ENCODE measurements at places on chromosomes 1 and 21. TPM values are rescaled to one million over a fixed set of nuclear protein-coding genes. Genes with fewer than 3 reads are reported as not detected.
A peak's percentile ranks its signal among the peaks of the same experiment; 100 is the strongest.

DNA sequence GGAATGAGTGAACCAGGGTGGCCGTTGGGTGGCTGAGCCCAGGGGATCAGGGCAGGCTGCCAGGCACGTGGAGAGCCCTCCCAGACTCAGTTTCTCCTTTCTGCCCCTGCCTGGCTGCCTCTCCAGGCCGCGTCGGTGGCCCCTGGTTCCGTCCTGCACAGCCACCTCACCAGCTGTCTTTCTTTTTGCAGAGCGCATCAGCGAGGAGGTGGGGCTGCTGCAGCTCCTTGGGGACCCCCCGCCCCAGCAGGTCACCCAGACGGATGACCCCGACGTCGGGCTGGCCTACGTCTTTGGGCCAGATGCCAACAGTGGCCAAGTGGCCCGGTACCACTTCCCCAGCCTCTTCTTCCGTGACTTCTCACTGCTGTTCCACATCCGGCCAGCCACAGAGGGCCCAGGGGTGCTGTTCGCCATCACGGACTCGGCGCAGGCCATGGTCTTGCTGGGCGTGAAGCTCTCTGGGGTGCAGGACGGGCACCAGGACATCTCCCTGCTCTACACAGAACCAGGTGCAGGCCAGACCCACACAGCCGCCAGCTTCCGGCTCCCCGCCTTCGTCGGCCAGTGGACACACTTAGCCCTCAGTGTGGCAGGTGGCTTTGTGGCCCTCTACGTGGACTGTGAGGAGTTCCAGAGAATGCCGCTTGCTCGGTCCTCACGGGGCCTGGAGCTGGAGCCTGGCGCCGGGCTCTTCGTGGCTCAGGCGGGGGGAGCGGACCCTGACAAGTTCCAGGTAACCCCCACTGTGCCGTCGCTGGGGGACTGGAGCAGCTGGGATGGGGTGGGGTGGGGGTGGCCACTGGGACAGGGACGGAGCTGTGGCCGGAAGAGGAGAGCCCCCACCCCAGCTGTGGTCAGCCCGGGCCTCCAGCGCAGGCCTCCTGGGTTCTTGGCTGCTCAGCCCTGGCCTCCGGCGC is 63.3 kb downstream of the COL18A1 start:
- no peaks in the 10 kb centered on the region for H3K4me1 ChIP-seq
- H3K27me3 ChIP-seq, result no peaks in the 10 kb centered on the region
- no peaks in the 10 kb centered on the region for H3K36me3 ChIP-seq
- H3K27ac ChIP-seq, result no peak overlapping the region
- DNase-seq, result no peak
- H3K4me3 ChIP-seq, result no peak overlapping the region

The COQ8A gene
- total RNA-seq, result 16.8 TPM

DNA sequence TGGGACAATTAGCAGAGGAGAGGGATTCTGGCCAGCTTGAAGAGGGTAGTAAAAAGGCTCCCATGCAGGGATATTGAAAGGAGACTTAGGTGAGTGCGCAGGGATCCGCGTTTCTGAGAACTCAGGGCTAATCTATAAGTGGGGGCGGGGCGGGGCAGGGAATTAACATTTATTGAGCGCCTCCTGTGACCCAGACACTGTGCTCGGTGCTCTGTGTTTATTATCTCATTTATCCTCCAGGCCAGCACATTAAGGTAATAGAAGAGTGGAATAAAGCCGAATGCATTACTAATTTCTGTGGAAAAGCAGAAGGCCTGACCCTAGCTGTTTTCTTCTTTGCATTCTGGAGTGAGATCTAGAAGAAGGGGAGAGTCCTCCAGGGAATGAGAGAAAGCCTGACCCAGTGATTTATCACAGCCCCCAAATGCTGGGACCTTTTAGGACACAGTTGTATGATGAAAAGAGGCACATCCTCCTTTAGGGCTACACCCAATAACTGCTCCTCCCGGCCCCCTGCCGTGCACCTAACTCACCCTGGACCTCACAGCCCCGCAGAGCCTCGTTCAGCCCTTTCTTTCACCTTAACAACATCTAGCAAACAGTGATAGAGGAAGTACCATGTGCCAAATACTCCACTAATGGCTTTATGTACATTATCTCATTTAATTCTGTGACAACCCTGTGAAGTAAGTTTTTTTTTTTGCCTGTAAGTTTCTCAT is 317.6 kb downstream of the PBX1 start:
- H3K4me1 ChIP-seq, result no peaks in the 10 kb centered on the region
- H3K27ac ChIP-seq, result no peak overlapping the region

DNA sequence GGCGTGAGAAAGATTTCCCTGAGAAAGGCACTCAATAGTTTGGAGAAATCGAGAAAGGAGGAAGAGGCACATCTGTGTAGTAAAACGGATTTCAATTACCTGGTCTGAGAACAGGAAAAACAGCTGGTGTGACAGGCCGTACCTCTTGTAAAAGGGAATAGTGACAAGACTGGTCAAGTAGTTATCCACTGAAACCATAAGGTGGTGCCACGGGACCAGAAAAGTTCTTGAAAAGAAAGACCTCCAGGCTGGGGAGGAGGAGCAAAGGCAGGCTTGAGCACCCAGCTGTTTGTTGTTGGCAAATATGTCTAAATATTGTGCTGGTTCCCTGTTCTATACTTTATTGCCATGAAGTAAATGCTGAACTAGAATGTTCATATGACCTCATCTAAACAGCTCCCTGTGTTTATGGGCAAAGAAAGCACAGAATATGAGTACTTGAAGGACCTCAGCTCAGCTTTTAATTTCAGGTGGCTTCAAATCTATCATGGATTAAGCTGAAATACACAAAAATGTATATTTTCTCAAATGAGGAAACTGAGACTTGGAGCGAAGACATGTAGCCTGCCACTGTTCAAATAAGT is 4.0 kb downstream of the HAO2 start:
- H3K4me1 ChIP-seq, result no peaks in the 10 kb centered on the region
- H3K36me3 ChIP-seq, result no peaks in the 10 kb centered on the region
- DNase-seq, result no peak

The CGN gene
- 0.90 TPM for total RNA-seq

DNA sequence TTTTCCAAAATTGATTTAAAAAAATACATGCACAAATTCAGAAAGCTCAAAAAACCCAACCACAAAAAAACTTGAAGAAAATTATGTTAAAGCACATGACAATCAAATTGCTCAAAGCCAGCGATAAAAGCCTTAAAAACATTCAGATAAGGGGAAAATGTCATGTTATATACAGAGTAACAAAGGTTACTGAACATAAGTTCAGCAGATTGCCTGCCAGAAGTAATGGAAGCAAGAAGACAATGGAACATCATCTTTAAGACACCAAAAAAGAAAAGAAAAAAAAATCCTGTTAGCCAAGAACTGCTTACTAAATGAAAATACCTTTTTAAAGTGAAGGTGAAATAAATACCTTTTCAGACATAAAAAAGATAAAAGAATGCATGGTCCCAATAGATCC is 147.2 kb upstream of the SGIP1 start:
- no peaks in the 10 kb centered on the region for H3K27me3 ChIP-seq
- H3K4me1 ChIP-seq, result no peaks in the 10 kb centered on the region
- H3K36me3 ChIP-seq, result no peaks in the 10 kb centered on the region

DNA sequence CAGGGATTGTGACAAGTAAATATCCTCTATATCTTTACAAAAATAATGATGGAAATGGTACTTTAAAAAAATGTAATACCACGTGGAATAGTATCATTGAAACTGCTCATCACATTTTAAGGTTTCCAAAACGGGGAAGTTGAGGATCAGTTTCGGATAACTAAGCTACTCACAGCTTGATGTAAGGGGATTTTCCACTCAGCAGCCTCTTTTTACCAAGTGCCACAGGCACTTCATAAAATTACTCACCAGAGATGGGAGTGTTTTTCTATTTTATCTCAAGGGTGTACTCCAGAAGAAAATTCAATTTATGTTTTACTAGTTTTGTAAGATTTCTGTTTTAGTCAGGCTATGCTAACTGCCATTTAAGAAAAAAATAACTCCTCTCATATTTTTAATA is 91.7 kb downstream of the TPR start:
- H3K27ac ChIP-seq, result no peak overlapping the region
- H3K36me3 ChIP-seq, result no peaks in the 10 kb centered on the region
- DNase-seq, result no peak
- no peak overlapping the region for H3K4me3 ChIP-seq
- H3K27me3 ChIP-seq, result no peaks in the 10 kb centered on the region

DNA sequence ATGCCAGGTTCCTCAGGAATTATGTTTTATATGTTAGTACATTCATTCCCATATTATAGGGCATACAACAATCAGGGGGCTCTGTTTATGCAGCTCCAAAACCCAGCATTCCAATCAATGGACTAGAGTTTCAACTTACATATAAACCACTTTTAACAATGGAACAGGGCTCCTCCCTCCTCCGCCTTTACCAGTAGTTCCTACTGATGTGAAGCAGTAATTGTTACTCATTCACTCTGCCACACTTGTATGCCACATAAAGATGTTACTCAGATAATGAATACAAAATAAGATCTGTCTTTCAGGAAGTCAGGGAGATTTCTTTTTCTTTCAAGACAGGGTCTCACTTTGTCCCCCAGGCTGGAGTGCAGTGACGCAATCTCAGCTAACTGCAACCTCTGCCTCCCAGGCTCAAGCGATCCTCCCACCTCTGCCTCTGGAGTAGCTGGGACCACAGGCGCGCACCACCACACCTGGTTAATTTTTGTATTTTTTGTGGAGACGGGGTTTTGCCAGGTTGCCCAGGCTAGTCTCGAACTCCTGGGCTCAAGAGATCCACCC is 17.1 kb downstream of the ZNF281 start:
- H3K4me1 ChIP-seq, result no peaks in the 10 kb centered on the region
- no peak overlapping the region for H3K27ac ChIP-seq
- H3K27me3 ChIP-seq, result no peaks in the 10 kb centered on the region
- H3K36me3 ChIP-seq, result peaks cover 2% of the 10 kb centered on the region
- H3K4me3 ChIP-seq, result no peak overlapping the region

The B3GALNT2 gene
- total RNA-seq, result 18.9 TPM

- H3K27me3 ChIP-seq, result no peaks in the 10 kb centered on the region
- no peaks in the 10 kb centered on the region for H3K4me1 ChIP-seq
- no peak overlapping the region for H3K4me3 ChIP-seq
- no peaks in the 10 kb centered on the region for H3K36me3 ChIP-seq
- H3K27ac ChIP-seq, result no peak overlapping the region
- no peak for DNase-seq
These were observed 52.1 kb downstream of the ZSCAN20 start for GRCh38 chr1:33524586-33524985.

DNA sequence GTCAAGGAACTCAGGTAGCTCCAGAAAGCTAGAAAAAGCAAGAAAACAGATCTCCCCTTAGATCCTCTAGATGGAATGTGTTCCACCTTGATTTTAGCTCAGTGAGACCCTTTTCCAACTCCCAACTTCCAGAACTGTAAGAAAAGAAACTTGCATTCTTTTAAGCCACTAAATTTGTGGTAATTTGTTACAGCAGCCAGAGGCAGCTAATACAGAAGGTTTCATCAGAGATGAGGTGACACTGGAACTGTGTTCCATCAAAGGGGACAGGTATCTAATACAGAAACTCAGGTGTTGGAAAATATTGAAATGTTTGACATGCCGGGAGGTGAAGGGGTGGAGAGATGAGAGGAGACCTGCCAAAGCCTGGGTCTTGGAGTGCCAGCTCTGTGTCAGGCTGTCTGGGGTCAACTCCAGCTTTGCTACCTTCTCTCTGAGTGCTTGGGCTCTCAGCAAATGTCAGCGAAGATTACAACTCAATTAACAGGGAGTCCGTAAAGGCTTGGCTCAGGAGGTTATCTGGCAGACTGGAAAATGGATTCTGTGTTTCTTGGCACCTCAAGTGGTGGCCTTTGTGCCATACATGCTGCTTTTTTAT is 71.3 kb downstream of the PLPP3 start:
- H3K4me3 ChIP-seq, result no peak overlapping the region
- H3K27me3 ChIP-seq, result no peaks in the 10 kb centered on the region
- H3K27ac ChIP-seq, result no peak overlapping the region
- DNase-seq, result no peak
- H3K36me3 ChIP-seq, result peaks cover 32% of the 10 kb centered on the region
- H3K4me1 ChIP-seq, result peaks cover 35% of the 10 kb centered on the region

The TLCD4 gene
- total RNA-seq, result 1.5 TPM

- H3K4me1 ChIP-seq, result no peaks in the 10 kb centered on the region
- H3K27ac ChIP-seq, result no peak overlapping the region
- H3K36me3 ChIP-seq, result no peaks in the 10 kb centered on the region
- DNase-seq, result no peak
These were observed 292.5 kb upstream of the SNX7 start for GRCh38 chr1:98368995-98369394.

DNA sequence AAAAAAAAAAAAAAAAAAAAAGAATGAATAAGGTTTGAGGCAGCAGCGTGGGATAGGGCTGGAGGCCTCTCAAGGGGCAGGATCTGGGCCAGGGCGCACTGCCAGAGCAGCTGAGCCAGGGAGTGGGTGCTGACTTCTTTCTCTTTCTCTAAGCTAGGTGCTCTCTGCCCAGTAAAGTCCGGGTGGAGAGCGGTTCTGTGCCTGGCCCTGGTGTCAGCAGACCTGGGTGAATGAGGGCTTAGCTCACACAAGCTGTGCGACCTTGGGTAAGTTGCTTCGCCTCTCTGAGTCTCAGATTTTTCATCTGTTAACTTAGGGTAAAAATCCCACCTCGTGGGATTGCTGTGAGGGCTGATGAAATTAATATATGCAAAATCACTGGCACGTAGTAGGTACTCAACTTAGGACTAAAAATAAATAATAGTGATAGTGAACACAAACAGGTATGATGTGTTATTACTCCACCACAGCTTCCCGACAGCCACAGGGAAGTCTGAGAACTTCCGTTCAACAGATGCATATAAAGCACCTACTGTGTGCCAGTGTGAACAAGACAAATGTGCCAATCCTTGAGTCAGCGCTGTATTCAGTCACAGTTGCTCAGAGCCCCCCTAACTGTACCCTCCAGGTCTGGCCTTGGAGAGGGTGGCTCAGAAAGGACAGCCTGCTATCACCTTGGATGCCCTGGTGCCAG is 2.0 kb upstream of the FAM131C start:
- no peak for DNase-seq
- no peaks in the 10 kb centered on the region for H3K36me3 ChIP-seq
- H3K27me3 ChIP-seq, result peaks cover 65% of the 10 kb centered on the region
- no peak overlapping the region for H3K4me3 ChIP-seq

GRCh38 chr21:29245863-29246262 is 52.9 kb upstream of the BACH1 start:
- H3K36me3 ChIP-seq, result no peaks in the 10 kb centered on the region
- no peak overlapping the region for H3K27ac ChIP-seq
- no peak for DNase-seq

DNA sequence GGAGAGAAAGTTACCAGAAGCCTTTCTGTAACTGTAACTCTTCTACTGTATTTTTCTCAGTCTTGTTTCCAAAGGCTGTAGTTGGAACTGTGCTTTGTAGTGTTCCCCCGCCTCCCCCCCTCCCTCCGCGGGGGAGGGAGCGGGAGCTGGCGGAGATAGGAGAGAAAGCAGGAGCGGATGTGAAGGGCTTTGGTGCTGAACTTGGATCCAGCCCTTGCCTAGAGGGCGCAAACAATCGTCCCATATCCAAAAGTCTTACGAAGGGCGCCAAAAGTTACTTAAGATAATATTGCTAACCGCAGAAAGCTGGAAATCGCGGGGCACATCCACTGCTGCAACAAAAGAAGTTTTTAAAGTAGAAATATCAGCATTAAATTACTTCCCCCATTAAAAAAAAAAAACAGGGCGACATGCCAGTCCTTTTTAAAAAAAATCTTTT is 2.4 kb upstream of the NFIA start:
- peak overlapping the region; percentile 32 for H3K4me3 ChIP-seq
- H3K27ac ChIP-seq, result peak overlapping the region; percentile 8
- no peaks in the 10 kb centered on the region for H3K36me3 ChIP-seq

Data from thymus (tissue), 14 donors.